Progenitor cell of endocrine pancreas (in vitro differentiated cells): ENCODE measurements at places on chromosomes 4 and X. TPM values are rescaled to one million over a fixed set of nuclear protein-coding genes. Genes with fewer than 3 reads are reported as not detected.

The FAM149A gene
- total RNA-seq = 12.0 and 13.5 TPM in 2 replicates

DNA sequence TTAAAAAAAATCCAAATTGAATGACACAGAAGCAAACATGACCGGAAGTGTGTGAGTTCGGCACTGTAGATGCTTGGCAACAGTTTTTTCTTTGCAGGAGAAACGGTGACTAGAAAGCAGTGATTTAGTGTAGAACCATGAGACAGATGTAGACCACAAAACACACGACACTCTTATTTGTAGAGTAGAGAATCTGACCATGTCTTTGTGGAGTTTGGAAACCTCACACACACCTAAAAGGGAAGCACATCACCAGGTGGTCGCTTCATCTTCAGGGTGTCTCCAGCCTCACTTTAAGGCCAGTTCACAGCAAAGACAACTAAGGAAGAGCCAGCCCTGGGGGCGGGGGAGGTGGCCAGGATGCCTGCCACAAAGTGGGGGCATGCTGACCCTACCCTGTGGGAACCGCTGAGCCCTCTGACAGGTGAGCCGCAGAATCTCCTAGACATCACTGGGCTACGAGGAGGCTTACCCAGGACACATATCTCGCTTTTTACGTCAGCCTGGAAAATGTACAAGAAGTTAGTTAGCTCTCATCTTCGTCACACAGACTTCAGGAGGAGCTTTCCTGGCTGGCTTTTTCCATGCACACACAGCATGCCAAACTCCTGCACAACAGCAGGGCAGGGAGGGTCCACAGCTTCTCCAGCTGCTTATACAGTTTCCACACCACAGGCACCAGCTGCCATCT is 64.4 kb upstream of the PDLIM3 start:
- H3K27ac ChIP-seq = no peak overlapping the region
- H3K27me3 ChIP-seq = no peaks in the 10 kb centered on the region
- H3K36me3 ChIP-seq = peaks cover 6% of the 10 kb centered on the region
- no peak for DNase-seq

The XAGE2 gene
- not detected in 2 replicates for total RNA-seq

DNA sequence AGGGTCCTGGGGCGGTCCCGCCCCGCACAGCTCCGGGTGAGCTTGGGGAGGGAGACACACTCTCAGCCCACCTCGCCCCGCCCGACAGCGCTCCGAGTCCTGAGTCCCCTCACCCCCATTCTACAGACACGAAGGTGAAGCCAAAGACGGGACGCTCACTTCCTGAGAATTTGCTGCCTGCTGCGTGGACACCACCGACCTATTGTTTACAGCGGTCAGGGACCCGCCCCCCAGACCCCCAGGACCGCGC is 796 bp upstream of the ZNF141 start:
- DNase-seq = no peak
- no peaks in the 10 kb centered on the region for H3K27me3 ChIP-seq
- H3K4me1 ChIP-seq = peaks cover 14% of the 10 kb centered on the region
- H3K27ac ChIP-seq = peak overlapping the region; percentile 100
- H3K36me3 ChIP-seq = peaks cover 32% of the 10 kb centered on the region
- H3K4me3 ChIP-seq = peak overlapping the region; percentile 99

The GAGE13 gene
- not detected in 2 replicates for total RNA-seq

The XPNPEP2 gene
- 0.11 TPM in 1 of 2 replicates, not detected in the other for total RNA-seq

The RAB33A gene
- total RNA-seq = 0.60 and 0.87 TPM in 2 replicates

DNA sequence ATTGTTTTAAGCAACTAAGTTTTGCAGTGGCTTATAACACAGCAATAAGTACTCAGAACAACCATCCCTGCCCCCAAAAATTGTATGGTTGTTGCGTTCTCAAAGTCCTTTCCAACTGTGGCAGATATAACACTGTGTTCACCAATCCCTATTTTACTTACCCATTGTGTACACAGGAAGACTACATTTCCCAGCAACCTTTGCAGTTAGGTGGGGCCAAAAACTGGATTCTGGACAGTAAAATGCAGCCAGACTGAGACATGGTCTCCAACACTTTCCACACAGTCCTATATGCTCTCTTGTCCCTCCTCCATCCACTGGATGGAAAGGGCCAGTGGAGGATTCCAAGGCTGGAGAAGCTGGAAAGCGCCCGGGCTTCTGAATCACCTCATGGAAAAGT is 523.6 kb downstream of the BCOR start:
- H3K4me1 ChIP-seq = peaks cover 6% of the 10 kb centered on the region
- peaks cover 12% of the 10 kb centered on the region for H3K27me3 ChIP-seq
- H3K36me3 ChIP-seq = no peaks in the 10 kb centered on the region
- DNase-seq = no peak
- H3K4me3 ChIP-seq = no peak overlapping the region

GRCh38 chr4:152485726-152486276 is 50.1 kb downstream of the FBXW7 start:
- H3K4me3 ChIP-seq = peak overlapping the region; percentile 52
- peaks cover 10% of the 10 kb centered on the region for H3K36me3 ChIP-seq
- H3K4me1 ChIP-seq = peaks cover 49% of the 10 kb centered on the region
- H3K27me3 ChIP-seq = no peaks in the 10 kb centered on the region
- DNase-seq = no peak

DNA sequence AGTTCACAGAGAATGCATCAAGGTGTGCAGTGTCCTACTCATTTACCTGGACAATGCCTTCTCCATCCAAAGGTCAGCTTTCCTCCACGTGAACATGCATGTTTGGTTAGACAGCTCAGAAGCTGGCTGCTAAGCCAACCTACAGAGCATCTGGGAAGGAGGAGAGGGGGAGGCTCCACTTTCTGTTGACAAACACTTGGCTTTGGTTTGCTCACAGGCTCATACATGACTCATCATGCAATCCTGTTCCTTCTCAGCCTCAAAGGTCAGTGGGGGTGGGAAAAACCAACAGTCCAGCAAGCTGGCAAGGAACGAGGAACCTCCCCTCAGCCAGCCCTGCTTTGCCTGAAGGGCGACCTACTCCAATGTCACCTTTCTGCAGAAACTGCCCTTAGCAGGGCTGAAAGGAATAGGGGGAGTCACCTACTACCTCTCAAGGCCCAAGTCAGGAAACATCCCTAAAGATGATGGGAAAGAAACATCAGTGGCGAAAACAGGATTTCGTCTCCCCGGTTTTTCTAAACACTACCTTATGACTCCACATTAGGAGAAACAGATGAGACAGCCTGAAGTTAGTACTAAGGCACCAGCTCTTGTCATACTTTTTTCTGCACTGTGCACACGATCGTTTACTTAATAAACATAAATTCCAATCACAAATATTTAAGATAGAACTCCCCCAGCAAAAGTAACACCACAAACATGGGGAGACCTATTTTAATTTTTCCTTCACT is 37.9 kb downstream of the RELL1 start:
- H3K36me3 ChIP-seq = peaks cover 19% of the 10 kb centered on the region
- H3K4me3 ChIP-seq = no peak overlapping the region
- H3K27ac ChIP-seq = peak overlapping the region; percentile 93
- peak; percentile 19 for DNase-seq
- H3K27me3 ChIP-seq = no peaks in the 10 kb centered on the region
